ENCODE measurements at places on chromosomes 13 and 19. TPM values are rescaled to one million over a fixed set of nuclear protein-coding genes. Genes with fewer than 3 reads are reported as not detected.
A peak's percentile ranks its signal among the peaks of the same experiment; 100 is the strongest.

Gene APBA3
- 30.9 TPM for total RNA-seq

Gene ANKLE1
- not detected for total RNA-seq

Gene EFNA2
- 0.55 TPM for total RNA-seq

Gene FRY
- total RNA-seq: 28.6 TPM

- H3K27me3 ChIP-seq: no peaks in the 10 kb centered on the region
- no peaks in the 10 kb centered on the region for H3K4me1 ChIP-seq
- H3K27ac ChIP-seq: no peak overlapping the region
- H3K4me3 ChIP-seq: no peak overlapping the region
- no peak for DNase-seq
Observed at GRCh38 chr13:42524487-42525034, 49.4 kb upstream of the TNFSF11 start.

DNA sequence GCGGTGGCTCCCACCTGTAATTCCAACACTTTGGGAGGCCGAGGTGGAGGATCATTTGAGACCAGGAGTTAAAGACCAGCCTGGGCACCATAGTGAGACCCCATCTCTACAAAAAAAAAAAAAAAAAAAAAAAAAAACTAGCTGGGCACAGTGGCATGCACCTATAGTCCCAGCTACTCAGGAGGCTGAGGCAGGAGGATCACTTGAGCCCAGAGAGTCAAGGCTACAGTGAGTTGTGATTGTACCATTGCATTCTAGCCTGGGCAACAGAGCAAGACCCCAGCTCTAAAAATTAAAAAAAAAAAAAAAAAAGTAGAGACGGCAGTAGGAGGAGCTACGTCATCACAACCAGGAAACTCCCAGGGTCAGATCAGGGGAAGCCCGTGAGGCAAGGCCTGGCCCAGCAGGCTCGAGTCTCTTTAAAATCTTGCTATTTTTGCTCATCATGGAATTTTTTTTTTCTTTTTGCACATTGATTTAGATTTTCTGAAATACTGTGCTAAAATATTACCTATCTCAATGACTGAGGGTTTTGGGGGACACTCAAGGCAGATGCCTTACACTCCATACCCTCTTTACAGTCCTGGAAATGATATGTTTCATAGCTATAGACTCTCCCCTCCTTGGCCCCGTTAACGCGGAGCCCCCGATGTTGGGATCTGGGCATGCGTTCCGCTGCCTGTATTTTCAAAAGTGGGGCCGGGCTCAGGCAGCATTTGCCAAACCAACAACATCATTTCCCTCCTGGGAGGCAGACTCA, 44.4 kb upstream of the USE1 start:
- no peaks in the 10 kb centered on the region for H3K27me3 ChIP-seq
- no peak overlapping the region for H3K4me3 ChIP-seq
- H3K36me3 ChIP-seq: peaks cover 99% of the 10 kb centered on the region

- H3K27ac ChIP-seq: no peak overlapping the region
- no peak for DNase-seq
- H3K4me3 ChIP-seq: no peak overlapping the region
Observed at GRCh38 chr13:42215578-42216421, 56.2 kb upstream of the AKAP11 start.

GRCh38 chr13:113874579-113875428, 10.9 kb upstream of the GAS6 start:
- no peak overlapping the region for H3K27ac ChIP-seq
- H3K4me3 ChIP-seq: no peak overlapping the region
- no peak for DNase-seq
- peaks cover 11% of the 10 kb centered on the region for H3K4me1 ChIP-seq

DNA sequence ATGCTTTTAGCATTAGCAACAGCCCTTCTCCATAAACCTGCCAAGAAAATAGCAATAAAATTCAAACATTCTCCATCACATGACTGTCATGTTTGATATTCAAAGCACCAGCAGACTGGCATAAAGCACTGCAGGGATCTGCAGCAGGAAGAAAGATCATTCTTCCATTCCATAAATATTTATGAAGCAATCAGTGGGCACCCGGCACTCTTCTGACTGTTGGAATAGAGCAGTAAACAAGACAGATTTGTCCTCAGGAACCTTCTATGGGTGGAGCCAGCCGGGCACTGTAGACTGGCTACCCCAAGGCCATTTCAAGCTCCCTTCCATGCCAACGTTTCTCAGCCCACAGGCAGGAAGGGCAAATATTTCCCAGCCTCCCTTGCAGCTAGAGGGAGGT, 25.5 kb downstream of the PLA2G4C start:
- no peak for DNase-seq
- H3K27ac ChIP-seq: no peak overlapping the region
- no peaks in the 10 kb centered on the region for H3K4me1 ChIP-seq
- H3K36me3 ChIP-seq: no peaks in the 10 kb centered on the region

Gene DCT
- total RNA-seq: not detected

GRCh38 chr13:28077231-28077630, 23.1 kb downstream of the FLT3 start:
- no peaks in the 10 kb centered on the region for H3K36me3 ChIP-seq
- DNase-seq: no peak
- H3K27me3 ChIP-seq: no peaks in the 10 kb centered on the region
- H3K4me3 ChIP-seq: no peak overlapping the region

- no peak overlapping the region for H3K4me3 ChIP-seq
- no peak overlapping the region for H3K27ac ChIP-seq
- no peak for DNase-seq
- peaks cover 70% of the 10 kb centered on the region for H3K4me1 ChIP-seq
- H3K27me3 ChIP-seq: no peaks in the 10 kb centered on the region
Observed at GRCh38 chr13:113488283-113488682, 2.2 kb downstream of the DCUN1D2 start.

Gene C1QTNF9
- not detected for total RNA-seq

DNA sequence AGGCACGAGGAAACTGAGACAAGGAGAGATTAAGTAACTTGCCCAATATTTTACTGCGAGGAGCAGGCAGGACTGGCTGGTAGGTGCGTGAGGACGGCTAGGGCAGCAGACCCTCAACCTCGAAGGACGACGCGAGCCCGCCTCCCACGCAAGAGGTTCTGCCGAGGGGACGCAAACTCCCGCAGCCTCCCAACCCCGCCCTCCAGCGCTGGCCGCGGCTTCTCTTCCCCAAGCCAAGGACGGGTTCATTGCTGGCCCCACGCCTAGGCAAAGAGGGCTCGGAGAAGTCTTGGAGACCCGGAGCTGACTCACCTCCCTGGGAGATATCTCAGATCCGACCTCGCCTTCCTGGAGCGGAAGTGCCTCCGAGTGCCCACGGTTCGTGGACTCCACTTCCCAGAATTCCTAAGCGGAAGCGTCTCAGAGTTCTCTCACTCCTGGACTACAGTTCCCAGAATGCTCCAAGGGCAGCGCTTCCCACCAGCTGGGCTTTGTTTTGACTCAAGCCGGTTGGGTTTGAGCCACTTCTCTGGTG, at the start of gene ZNF235:
Gene ZNF235 (minus strand): TSS at position 367 of the 535 bp plus-strand sequence. CDS start 1,621 bp downstream, outside the sequence.
- H3K4me3 ChIP-seq: peak within 1 kb of the TSS; percentile 66
- H3K36me3 ChIP-seq: peaks cover 29% of the 10 kb centered on the region
- peak; percentile 88 for DNase-seq

DNA sequence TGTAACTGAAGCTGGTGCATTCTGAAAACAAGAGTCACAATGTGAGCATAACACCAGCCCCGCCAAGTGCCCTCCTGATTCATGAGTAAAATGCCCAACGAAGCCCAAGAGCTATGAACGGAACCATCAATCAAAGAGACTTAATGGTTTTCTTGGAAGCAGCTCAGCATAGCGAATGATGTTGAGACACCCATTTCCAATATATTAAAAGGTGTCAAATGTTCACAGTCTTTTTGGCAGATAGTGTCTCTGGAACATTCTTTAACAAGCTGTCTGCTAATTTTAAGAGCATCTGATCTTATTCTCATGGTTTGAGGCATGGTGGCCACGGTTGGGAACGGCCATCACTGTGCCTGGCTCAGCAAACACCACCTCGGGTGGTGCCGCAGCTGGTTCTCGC, 133.4 kb upstream of the USP29 start:
- no peak overlapping the region for H3K4me3 ChIP-seq
- no peak for DNase-seq
- H3K36me3 ChIP-seq: no peaks in the 10 kb centered on the region
- no peaks in the 10 kb centered on the region for H3K27me3 ChIP-seq

DNA sequence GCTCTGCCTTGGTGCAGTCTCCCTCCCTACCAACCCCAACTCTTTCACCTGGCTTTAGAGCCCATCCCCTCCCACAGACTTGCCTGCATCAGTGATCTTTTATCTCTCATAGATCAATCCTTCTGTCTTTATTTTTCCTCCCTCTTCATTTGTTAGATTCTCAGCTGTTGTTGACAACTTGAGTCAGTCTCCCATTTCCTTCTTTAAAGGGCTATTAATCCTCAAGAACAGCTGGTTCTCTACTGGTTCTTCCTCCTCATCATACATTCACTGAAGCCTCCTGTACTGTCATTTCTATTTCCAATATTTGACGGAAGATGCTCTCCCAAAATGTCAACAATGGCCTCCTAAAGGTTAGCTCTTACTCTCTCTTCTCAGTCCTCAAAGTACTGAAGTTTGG, 408.2 kb downstream of the TBC1D4 start:
- H3K27me3 ChIP-seq: no peaks in the 10 kb centered on the region
- H3K36me3 ChIP-seq: no peaks in the 10 kb centered on the region
- H3K4me1 ChIP-seq: no peaks in the 10 kb centered on the region
- no peak overlapping the region for H3K4me3 ChIP-seq

Data from stomach (tissue), 19 donors.